ENCODE measurements at places on chromosomes 13 and 19.
A peak's percentile ranks its signal among the peaks of the same experiment; 100 is the strongest.

DNA sequence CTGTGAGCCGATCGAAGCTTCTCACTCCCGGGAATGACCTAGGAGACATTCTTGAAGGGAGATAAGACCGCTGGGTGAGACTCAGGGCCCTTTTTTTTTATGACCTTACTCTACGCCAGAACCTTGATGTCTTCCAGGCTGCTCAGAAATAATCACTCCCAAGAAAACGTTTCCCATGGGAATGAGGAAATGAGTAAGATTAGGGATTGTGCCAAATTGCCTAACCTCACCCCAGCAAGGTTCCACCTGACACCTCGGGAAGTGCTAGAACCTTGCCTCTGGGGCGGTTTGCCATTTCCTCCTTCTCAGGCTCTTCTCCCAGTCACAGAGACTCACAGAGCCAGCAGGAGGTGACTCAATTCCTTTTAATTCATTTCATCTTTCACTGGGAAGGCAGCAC is 2.3 kb downstream of the SLC46A3 start:
- DNase-seq: no peak

- DNase-seq: no peak
Measured at GRCh38 chr13:83819156-83819555, 63.1 kb downstream of the SLITRK1 start.

GRCh38 chr19:10238172-10238783 is 7.1 kb upstream of the S1PR2 start:
- DNase-seq: no peak

GRCh38 chr13:73720216-73720840 is 413.9 kb downstream of the KLF12 start:
- no peak for DNase-seq

DNA sequence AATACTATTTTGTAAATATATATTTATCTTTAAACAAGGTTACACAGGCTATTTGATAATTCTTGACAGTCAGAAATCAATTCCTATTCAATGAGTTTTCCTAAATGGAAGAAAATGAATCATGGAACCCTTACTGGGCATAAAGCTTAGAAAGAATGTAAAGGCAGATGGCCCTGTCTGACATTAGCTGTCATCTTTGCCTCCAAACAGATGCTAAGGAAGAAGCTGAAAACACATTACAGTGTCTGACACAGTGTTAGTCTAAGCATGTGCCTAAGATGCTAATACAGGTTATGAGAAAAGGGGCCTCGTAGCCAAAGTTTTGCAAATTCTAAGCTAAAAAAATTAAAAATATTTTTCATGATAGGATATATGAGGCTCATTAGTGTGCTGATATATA is 112.8 kb downstream of the ITGBL1 start:
- no peak for DNase-seq

DNA sequence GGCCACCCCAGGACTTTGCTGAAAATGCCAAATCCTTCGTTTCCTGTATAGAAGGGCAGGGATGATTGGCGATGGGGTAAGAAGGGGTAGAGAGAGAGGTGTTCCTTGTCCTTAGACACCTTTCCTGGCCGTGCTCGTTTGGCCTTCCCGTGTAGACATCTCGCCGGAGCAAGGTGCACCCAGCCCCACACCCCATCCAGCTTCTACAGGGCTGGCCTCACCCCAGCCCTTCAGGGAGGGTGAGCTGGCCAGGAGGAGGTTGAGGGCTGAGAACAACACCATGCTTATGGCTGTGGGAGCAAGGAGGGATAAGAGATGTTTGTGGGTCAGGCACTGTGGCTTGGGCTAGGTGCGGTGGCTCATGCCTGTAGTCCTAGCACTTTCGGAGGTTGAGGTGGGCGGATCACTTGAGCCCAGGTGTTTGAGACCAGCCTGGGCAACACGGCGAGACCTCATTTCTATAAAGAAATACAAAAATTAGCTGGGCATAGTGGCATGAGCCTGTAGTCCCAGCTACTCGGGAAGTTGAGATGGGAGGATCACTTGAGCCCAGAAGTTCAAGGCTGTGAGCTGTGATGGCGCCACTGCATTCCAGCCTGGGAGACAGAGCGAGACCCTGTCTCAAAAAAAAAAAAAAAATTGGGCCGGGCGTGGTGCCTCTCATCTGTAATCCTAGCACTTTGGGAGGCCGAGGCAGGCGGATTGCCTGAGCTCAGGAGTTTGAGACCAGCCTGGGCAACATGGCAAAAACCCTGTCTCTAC is 15.5 kb downstream of the SMARCA4 start:
- no peak for DNase-seq

DNA sequence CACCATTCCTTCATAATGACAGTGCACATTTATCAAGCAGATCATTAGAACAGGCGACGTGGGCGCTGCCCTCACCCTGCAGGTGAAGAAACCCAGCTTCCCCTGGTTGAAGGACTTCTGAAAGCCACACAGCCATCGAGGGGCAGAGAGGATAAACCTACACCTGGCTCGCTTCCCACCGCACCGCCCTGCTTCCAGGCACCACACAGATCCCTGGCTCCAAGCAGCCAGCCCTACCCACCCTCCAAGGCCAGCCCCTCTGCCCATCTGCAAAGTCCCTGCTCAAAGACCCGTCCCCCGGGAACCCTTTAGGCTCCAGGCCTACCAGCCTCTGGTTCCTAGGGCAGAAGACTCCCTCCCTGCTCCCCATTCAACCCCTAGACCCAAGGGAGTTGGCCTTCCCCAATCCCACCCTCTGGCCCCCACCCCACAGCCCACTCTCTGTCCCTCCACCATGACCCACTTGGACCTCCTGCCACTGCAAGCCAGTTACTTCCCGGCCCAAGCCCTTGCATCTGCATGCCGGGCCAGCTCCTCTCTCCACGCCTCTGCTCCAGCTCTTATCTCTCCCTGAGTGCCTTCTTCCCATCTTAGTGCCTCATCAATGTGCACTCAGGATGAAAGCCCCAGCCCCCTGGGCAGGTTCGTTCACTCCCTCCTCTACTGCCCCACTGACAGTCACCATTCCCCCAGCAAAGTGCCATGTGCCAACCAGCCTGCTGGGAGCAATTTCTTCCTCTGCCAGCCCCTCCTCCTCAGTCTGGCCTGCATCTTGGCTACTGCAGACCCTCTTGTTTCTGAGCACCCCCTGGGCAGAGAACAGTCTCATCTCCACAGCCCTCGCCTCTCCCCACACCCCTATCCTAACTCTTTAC is 28.0 kb downstream of the PEPD start:
- DNase-seq: no peak

DNA sequence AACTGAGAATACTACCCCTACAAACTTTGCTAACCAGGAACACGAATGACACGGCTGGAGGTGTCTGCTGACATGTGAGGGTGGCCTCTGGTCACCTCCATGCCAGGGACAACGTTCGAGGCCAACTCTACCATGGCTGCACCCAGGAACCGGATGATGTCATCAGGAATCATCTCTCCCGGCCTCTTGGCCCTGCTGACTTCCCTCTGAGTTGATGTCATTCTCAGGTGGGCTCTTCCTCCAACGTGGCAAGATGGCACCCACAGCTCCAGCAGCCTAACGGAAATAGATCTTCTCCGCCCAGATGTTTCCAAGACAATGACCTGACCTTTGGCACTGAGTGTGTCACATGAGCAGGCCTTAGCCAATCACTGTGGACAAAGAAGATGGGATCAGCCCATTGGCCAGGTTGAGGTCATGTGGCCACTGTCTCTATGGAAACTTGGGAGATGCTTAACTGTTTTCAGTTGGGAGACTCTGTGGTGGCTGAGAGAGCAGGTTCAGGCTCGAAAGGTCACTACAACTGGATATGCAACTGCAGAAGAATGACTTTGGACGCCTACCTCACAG is 15.0 kb downstream of the MBD3L2B start:
- no peak for DNase-seq

DNA sequence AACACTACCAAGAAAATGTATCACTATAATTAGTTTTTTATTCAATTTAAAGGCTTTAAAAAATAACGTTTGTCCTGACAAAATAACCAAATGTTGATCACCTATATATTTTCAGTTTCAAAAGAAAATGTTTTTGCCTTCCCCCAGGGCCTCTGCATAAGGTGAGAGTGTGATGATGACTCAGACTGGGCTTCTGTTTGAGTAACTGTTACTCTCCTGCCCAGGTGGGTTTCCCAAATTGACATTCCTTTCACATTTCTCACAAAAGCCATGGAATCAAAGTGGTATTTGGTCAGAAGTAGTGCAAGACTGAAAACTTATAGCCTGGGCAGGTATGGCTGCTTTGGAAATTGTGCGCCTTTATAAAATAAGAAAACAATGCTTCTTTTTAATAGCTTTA is 180.6 kb downstream of the COG6 start:
- DNase-seq: no peak

DNA sequence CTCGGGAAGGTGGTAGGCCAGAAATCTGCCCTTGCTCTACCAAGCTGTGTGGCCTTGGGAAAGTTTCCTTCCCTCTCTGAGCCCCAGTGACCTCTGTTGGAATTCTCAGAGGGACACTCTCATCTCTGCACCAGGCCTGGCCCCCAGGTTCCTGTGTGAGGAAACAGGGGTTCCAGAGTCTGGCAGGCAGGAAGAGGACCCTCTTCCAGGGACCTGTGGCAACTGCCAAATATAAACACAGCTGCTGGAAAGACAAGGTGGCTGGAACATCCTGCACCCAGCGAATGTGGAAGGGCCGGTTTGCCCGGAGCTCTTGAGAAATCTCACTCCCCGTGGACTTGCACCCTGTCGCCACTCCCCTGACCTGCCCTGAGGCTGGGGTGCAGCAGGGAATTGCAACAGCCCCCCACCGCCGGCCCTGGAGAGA is 52.8 kb downstream of the GADD45B start:
- DNase-seq: no peak

DNA sequence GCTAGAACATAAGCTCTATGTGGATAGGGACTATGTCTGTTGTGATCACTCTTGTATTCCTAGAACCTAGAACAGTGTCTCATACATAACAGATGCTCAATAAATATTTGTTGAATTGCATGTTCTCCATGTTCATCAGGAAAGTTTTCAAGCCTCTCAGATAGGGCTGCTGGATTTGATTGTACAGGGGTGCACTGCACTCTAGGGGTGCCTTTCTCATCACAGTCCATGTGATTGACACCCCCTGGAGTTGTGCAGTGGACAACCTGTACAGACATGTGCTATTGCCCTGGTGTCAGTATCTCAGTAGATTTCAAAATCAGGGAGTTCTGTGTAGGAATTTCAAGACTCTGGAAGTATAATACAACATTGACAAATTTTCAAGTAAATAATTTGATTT is 58.9 kb downstream of the MBNL2 start:
- DNase-seq: no peak

GRCh38 chr13:25300861-25301346 is 521 bp upstream of the NUP58 start:
- DNase-seq: no peak

DNA sequence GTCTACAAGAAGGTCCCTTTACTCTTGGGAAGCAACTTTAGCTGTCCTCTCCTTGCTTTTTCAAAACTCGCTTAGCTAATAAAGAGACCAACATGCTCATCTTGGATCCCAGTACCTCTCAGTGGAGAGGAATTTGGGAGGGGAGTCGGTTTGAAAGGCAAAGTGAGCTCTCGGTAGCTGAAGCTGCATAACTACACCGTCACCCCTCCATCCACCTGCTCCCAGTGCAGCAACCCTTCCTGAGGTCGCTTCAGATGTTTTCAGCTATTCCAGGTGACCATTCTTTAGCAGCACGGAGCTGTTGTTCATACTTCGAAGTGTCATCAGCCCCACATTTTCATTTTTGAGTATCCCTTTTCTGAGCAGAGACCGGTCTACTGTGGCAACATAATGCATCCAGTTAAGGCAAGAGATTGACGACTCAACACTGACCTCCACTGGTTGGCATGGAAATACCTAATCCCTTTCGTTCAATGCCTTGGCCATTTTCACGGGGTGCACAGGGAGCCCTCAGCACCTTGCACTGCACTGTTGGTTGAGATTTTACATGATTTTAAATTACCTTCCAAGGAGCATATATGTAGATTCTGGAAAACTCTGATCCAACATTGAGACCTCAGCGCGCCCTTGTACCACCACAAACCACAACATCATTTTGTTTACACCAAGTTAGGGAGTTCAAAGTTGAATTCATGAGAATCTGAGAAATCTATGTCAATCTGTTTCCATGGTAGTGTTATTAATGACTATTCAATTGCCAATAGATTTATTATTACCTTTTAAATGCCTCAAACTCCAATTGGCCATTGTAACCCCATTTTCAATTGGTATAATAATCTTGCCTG is 42.2 kb downstream of the DLEU7 start:
- peak; percentile 65 for DNase-seq

Measured in left renal cortex interstitium (tissue), 4 donors.